ENCODE measurements at places on chromosomes 6 and 20.

DNA sequence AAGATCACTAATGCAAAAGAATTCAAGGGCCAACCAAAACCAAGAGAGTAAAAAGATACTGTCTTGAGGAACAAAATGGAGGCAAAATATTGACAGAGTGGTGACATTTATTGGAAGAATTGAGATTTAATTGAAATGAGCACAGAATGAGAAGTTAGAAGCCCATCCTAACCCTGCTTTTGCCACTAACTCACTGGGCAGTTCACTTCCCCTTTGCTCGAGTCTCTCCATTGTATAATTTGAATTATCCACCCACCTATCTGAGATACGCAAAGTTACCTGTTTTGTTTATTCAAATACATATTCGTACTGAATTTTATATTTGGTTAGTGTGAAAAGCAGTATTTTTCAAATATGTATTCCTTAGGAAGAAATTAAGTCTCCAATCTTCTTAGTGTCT is 204.5 kb upstream of the PRDM1 start:
- peaks cover 10% of the 10 kb centered on the region for H3K4me1 ChIP-seq
- DNase-seq, result no peak
- no peak overlapping the region for H3K4me3 ChIP-seq
- no peaks in the 10 kb centered on the region for H3K27me3 ChIP-seq
- no peaks in the 10 kb centered on the region for H3K36me3 ChIP-seq
- H3K27ac ChIP-seq, result no peak overlapping the region

DNA sequence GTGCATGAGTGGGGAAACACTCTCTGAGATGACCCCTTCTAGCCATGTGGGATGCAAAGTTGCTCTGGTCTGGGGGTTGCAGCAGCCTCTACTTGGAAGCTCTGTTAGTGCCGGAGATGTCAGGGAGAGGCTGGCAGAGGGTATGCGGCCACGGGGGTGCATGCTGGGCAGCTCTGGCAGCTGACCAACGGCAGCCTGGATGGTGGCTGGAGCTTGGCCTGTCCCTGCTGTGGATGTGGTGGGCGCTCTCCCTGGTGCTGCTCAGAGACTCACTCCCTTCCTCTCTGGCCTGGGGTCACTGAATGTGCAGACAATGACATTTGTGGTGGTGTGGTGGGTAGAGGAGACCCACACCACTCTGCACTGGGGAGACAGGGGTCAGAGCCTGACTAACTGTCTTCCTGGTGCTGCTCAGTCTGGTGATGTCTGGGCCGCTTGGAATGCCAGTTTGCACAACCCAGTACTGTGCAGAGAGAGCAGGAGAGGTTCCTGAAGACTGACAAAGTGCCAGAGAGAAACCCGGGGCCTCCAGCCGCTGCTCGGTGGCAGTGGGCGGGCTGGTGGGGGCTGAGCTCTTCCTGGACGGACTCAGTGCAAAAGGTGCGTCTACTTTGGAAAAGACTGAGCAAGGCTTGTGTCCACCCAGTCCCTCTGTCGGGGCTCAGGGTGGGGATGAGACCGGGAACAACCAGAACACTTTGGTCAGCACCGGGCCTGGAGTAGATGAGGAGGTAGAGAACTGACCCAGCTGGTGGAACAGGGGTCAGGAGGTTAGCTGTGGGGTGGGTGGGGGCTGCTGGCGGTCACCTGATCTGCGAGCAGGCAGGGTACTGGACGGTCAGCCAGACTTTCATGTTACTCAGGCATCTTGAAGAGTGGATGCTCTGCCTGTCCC is 2.7 kb downstream of the MYT1 start:
- H3K4me1 ChIP-seq, result no peaks in the 10 kb centered on the region
- no peak for DNase-seq
- H3K36me3 ChIP-seq, result no peaks in the 10 kb centered on the region

DNA sequence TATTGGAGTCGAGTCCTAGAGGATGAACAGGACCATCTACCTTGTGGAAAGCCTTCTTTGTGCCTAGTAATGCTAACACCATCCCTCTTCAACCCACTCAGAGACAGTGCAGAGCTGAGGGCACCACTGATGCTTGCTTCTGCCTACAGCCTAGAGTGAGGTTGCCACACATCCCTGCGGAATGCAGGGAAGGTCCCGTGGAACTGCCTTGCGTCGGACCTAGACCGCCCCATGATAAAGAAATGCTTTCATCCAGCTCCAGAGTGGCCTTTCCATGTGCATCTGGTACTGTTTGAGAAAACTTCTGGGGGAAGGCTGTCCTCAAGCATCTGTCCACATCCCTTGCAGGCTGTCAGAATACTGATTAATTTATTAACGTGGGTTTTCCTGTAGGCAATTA is 168.4 kb downstream of the PHACTR1 start:
- DNase-seq, result no peak
- H3K4me1 ChIP-seq, result no peaks in the 10 kb centered on the region
- H3K4me3 ChIP-seq, result no peak overlapping the region
- no peaks in the 10 kb centered on the region for H3K27me3 ChIP-seq
- H3K27ac ChIP-seq, result no peak overlapping the region

- H3K27ac ChIP-seq, result no peak overlapping the region
- no peaks in the 10 kb centered on the region for H3K27me3 ChIP-seq
- no peaks in the 10 kb centered on the region for H3K36me3 ChIP-seq
- DNase-seq, result no peak
Measured at GRCh38 chr6:2900821-2901644, 2.1 kb downstream of the SERPINB9 start.

- H3K27ac ChIP-seq, result no peak overlapping the region
- H3K27me3 ChIP-seq, result no peaks in the 10 kb centered on the region
- H3K36me3 ChIP-seq, result no peaks in the 10 kb centered on the region
- no peak overlapping the region for H3K4me3 ChIP-seq
- no peaks in the 10 kb centered on the region for H3K4me1 ChIP-seq
Measured at GRCh38 chr6:145360865-145361264, 374.5 kb downstream of the EPM2A start.

DNA sequence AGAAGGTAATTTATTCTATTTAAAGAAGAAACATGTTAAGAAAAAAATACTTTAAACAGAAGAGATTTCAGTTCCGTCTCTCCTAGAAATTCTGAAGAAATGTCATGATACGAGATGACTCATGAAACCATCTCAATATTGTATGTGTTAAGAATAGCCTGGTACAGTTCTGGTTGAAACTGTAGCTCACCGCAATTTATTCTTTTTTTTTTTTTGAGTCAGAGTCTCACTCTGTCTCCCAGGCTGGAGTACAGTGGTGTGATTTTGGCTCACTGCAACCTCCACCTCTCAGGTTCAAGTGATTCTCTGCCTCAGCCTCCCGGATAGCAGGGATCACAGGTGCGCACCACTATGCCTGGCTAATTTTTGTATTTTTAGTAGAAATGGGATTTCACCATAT is 103.3 kb downstream of the ARHGAP18 start:
- H3K4me3 ChIP-seq, result no peak overlapping the region
- no peaks in the 10 kb centered on the region for H3K27me3 ChIP-seq
- no peaks in the 10 kb centered on the region for H3K4me1 ChIP-seq
- H3K27ac ChIP-seq, result no peak overlapping the region

GRCh38 chr6:161853657-161854056 is 579.8 kb upstream of the AGPAT4 start:
- no peak overlapping the region for H3K27ac ChIP-seq
- H3K27me3 ChIP-seq, result peaks cover 3% of the 10 kb centered on the region
- H3K36me3 ChIP-seq, result no peaks in the 10 kb centered on the region
- H3K4me3 ChIP-seq, result no peak overlapping the region
- no peak for DNase-seq
- no peaks in the 10 kb centered on the region for H3K4me1 ChIP-seq
